ENCODE measurements at places on chromosomes 2 and 18. TPM values are rescaled to one million over a fixed set of nuclear protein-coding genes. Genes with fewer than 3 reads are reported as not detected.

The TAF4B gene
- 2.6 TPM for total RNA-seq

The CCDC150 gene
- 3.9 TPM for total RNA-seq

The TRIB2 gene
- total RNA-seq = 31.0 TPM

DNA sequence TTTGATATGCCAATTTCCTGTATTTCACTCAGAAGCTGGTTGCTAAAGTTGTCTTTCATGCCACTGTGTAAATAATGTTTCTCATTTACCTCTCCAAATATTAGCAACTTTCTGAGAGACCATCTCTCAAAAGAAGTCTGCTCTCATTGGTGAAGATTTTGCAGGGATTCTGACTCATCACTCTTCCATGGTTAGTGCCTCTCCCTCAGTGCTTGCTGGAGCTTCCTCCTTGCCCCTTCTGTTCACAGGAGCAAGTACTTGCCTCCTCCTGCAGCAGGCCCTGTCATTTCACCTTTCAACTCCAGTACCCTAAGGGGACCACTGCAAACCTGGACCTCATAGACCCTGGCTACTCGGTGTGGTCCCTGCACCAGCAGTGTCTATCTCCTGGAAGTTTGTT lies 168.8 kb downstream of the ZNF385B start:
- no peak overlapping the region for H3K4me3 ChIP-seq
- no peak overlapping the region for H3K27ac ChIP-seq
- H3K36me3 ChIP-seq = no peaks in the 10 kb centered on the region
- no peaks in the 10 kb centered on the region for H3K27me3 ChIP-seq
- no peak for DNase-seq

GRCh38 chr2:48320742-48321141 lies 209.2 kb upstream of the STON1 start:
- no peak overlapping the region for H3K27ac ChIP-seq
- no peaks in the 10 kb centered on the region for H3K4me1 ChIP-seq
- no peaks in the 10 kb centered on the region for H3K36me3 ChIP-seq
- no peak for DNase-seq
- H3K27me3 ChIP-seq = no peaks in the 10 kb centered on the region

DNA sequence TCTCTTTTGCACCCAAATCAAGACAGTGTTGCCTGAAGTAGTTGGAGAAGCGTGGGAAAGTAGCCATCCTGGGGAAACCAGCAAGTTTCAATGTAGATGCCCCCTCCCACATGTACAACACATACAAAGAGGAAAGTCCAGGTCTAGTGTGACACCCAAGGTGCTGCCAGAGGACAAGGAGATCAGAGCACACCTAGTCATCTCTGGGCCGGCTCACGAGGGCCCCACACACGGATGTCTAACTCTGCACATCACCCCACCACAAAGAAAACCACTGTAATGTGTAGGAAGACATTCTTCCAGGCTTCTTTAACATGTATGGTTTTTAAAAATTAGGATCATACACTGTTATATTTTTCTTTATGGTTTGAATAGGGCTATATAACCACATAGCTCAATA lies 21.6 kb downstream of the PARD6G start:
- no peaks in the 10 kb centered on the region for H3K27me3 ChIP-seq
- DNase-seq = no peak
- H3K4me3 ChIP-seq = no peak overlapping the region
- H3K4me1 ChIP-seq = no peaks in the 10 kb centered on the region

GRCh38 chr2:128505575-128506526 lies 187.2 kb upstream of the HS6ST1 start:
- no peak overlapping the region for H3K27ac ChIP-seq
- H3K4me3 ChIP-seq = no peak overlapping the region
- no peaks in the 10 kb centered on the region for H3K4me1 ChIP-seq
- H3K36me3 ChIP-seq = no peaks in the 10 kb centered on the region

- no peaks in the 10 kb centered on the region for H3K36me3 ChIP-seq
- no peak overlapping the region for H3K4me3 ChIP-seq
- no peak for DNase-seq
Measured at GRCh38 chr18:71011389-71011788, 722.5 kb downstream of the SOCS6 start.

DNA sequence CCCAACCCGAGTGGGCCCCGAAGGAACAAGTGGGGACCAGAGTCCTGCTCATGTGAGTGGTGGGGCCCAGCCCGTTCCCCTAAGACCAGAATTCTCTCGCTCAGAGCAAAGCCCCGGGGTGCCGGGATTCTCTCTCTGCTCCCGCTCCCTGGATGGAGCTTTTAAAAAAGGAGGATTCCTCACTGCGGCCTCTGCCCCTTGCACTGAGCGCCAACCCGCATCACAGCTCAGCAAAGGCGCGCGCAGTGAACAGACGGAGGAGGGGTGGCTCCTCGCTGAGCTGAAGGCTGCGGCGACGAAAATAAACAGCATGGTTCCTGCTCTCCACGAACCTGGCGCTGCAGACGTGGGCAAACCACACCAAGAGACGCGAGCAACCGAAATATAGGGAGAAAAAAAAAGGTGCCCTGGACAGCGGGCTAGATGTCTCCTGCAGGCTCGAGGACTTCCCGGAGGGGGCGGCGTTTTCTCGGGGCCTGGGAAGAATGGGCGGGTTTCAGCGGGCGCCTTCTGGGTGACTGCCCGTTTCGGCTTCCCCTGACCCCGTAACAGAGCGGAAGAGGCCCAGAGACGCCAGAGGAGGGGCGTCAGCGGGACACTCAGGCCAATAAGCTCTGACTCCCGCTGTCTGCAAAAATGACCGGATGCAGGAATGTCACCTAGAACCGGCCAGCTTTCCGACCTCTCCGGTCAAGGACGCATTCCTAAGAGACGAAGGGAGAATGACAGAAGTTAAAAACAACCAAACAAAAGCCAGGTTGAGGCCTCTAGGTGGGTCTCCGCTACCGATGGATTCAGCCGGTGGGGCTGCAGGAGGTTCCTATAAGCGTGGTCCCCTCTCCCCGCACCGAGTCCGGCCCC lies 819 bp upstream of the KLF11 start:
- H3K4me1 ChIP-seq = peaks cover 5% of the 10 kb centered on the region
- H3K27me3 ChIP-seq = no peaks in the 10 kb centered on the region
- peak; percentile 87 for DNase-seq
- peaks cover under 1% of the 10 kb centered on the region for H3K36me3 ChIP-seq

The SLC14A1 gene
- total RNA-seq = 31.0 TPM

The EPHA4 gene
- 12.8 TPM for total RNA-seq

- no peak overlapping the region for H3K4me3 ChIP-seq
- H3K36me3 ChIP-seq = no peaks in the 10 kb centered on the region
- DNase-seq = no peak
- H3K27ac ChIP-seq = no peak overlapping the region
- H3K27me3 ChIP-seq = no peaks in the 10 kb centered on the region
Measured at GRCh38 chr2:23375448-23375847, 9.5 kb upstream of the KLHL29 start.

DNA sequence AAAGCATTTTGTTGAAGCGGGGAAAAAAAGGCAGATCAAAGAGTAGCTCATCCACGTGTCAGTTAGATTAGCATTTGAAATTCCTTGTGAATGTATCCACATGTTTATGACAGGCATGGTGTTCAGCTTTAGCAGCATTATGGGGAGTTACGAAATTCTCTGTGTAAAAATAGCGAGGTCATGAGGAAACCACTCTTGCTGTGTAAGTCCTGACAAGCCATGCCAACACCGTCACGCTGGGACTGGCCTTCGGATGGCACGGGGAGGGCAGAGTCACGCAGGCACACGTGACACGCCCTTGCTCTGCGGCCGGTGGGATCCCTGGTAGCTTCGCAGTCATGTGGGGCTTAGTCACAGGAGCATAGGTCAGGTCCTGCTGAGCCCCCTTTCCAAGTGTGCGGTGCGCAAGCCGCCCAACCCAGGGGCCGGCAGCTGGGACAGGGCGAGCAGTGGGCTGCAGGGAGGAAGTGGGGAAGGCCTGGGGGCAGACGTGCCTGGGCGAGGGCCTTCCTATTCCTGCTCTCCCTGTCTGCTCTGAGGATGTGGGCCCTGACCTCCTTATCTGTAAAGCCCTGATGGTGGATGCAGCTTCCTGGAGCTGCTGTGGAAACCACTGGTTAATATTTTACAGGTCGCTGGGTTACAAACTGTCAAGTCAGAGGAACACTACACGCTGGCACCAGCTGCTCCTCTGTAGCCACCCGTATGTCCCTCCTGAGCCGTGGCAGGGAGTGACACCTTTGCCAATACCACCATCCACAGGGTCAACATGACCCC lies 18.0 kb downstream of the MBP start:
- no peak overlapping the region for H3K27ac ChIP-seq
- H3K4me3 ChIP-seq = no peak overlapping the region
- DNase-seq = peak; percentile 98
- H3K4me1 ChIP-seq = peaks cover 6% of the 10 kb centered on the region

GRCh38 chr2:158458617-158458920 lies 1.8 kb downstream of the PKP4 start:
- peak overlapping the region; percentile 93 for H3K27ac ChIP-seq
- no peaks in the 10 kb centered on the region for H3K27me3 ChIP-seq
- H3K36me3 ChIP-seq = no peaks in the 10 kb centered on the region
- H3K4me3 ChIP-seq = peak overlapping the region; percentile 83
- H3K4me1 ChIP-seq = peaks cover 4% of the 10 kb centered on the region

GRCh38 chr2:207531032-207531952 lies 1.5 kb downstream of the CREB1 start:
- H3K27me3 ChIP-seq = no peaks in the 10 kb centered on the region
- H3K4me3 ChIP-seq = peak overlapping the region; percentile 85
- H3K4me1 ChIP-seq = no peaks in the 10 kb centered on the region
- peak overlapping the region; percentile 87 for H3K27ac ChIP-seq

The ANO7 gene
- 0.50 TPM for total RNA-seq

GRCh38 chr2:2657121-2657962 lies 326.3 kb upstream of the MYT1L start:
- no peaks in the 10 kb centered on the region for H3K27me3 ChIP-seq
- no peaks in the 10 kb centered on the region for H3K4me1 ChIP-seq
- H3K36me3 ChIP-seq = no peaks in the 10 kb centered on the region
- no peak overlapping the region for H3K4me3 ChIP-seq
- no peak for DNase-seq
- no peak overlapping the region for H3K27ac ChIP-seq

- no peak overlapping the region for H3K27ac ChIP-seq
- no peaks in the 10 kb centered on the region for H3K36me3 ChIP-seq
- H3K4me3 ChIP-seq = no peak overlapping the region
- H3K4me1 ChIP-seq = no peaks in the 10 kb centered on the region
Measured at GRCh38 chr2:204416236-204416635, 129.0 kb upstream of the PARD3B start.

- no peak overlapping the region for H3K4me3 ChIP-seq
- H3K27me3 ChIP-seq = no peaks in the 10 kb centered on the region
- no peaks in the 10 kb centered on the region for H3K4me1 ChIP-seq
- H3K36me3 ChIP-seq = no peaks in the 10 kb centered on the region
Measured at GRCh38 chr2:15665067-15665942, 73.6 kb downstream of the DDX1 start.

DNA sequence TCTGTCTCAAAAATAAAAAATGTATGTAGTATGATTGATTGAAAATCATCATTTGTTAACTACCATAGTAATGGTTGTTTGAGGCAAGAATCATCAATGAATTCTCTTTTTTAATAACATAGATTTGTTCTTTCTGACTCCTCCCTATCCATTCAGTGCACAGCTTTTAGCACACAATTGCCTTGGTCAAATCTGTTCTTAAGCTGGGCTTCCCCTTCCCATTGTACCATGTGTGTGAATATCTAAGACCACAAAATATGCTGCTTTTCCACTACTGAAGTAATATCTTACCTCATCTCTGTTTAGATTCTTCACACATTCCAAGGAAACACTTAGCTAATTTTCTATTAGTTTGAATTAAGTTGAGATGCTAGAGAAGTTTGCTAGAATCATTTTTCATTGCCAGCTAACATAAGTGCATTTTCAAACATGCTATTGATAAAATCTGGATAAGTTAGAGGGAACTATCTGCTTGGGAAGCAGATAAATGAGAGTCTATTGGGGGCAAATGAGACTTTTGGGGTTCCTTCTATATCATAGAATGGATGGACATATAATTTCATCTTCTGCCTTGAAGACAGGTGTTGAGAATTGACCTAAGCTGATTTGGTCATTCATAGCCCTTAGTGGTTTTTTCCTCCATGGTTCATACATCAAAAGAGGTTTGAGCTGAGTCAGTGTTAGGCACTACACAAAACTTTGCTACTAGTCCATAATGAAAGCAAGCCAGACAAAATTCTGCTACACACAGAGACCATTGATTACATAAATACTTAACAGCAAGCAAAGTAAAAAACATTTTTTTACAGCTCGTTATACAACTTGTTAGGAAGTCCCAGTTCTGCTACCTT lies 231.9 kb downstream of the PLCL1 start:
- no peak overlapping the region for H3K27ac ChIP-seq
- no peaks in the 10 kb centered on the region for H3K36me3 ChIP-seq
- DNase-seq = no peak
- H3K4me3 ChIP-seq = no peak overlapping the region
- no peaks in the 10 kb centered on the region for H3K27me3 ChIP-seq

GRCh38 chr2:66390152-66390551 lies 44.8 kb upstream of the MEIS1 start:
- no peak overlapping the region for H3K27ac ChIP-seq
- H3K4me1 ChIP-seq = no peaks in the 10 kb centered on the region
- H3K4me3 ChIP-seq = no peak overlapping the region
- DNase-seq = no peak
- H3K36me3 ChIP-seq = no peaks in the 10 kb centered on the region

DNA sequence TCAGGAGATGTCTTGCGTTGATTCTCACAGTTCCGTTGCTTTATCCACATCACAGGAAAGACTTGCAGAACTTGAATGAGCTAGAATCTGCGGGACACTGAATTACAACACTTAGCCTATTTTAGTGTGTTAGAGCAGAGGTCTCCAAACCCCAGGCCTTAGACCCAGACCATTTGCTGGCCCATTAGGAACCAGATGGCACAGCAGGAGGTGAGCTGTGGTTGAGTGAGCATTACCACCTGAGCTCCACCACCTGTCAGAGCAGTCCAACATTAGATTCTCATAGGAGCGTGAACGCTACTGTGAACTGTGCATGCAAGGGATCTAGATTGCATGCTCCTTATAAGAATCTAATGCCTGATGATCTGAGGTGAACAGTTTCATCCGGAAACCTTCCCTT lies 3.8 kb downstream of the MRPL30 start:
- H3K27me3 ChIP-seq = no peaks in the 10 kb centered on the region
- no peaks in the 10 kb centered on the region for H3K4me1 ChIP-seq
- H3K27ac ChIP-seq = no peak overlapping the region
- H3K4me3 ChIP-seq = no peak overlapping the region

- no peak overlapping the region for H3K27ac ChIP-seq
- DNase-seq = no peak
- H3K36me3 ChIP-seq = no peaks in the 10 kb centered on the region
- H3K4me1 ChIP-seq = no peaks in the 10 kb centered on the region
Measured at GRCh38 chr18:29003194-29003593, 826.3 kb upstream of the CDH2 start.

DNA sequence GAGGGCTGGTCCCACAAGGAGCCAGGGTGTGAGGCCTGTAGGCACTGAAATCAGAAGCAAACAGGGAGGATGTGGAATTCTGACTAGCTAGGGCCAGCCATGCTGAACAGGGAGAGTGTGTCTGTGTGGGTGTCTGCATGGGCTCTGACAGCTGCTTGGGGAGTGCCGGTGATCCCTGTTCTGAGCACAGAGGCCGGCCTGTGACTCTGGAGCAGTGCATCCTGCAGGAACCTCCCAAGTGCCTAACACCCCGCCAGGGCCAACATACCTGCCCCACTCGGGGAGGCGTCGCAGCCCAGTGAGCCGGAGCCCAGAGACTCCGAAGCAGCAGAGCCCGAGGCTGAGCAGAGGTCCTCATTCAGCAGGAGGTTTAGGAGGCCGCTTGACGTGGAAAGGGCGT lies 11.5 kb upstream of the HES6 start:
- no peaks in the 10 kb centered on the region for H3K27me3 ChIP-seq
- DNase-seq = no peak
- H3K4me3 ChIP-seq = no peak overlapping the region
